ENCODE measurements at places on chromosomes 16 and 17.
A peak's percentile ranks its signal among the peaks of the same experiment; 100 is the strongest.

DNA sequence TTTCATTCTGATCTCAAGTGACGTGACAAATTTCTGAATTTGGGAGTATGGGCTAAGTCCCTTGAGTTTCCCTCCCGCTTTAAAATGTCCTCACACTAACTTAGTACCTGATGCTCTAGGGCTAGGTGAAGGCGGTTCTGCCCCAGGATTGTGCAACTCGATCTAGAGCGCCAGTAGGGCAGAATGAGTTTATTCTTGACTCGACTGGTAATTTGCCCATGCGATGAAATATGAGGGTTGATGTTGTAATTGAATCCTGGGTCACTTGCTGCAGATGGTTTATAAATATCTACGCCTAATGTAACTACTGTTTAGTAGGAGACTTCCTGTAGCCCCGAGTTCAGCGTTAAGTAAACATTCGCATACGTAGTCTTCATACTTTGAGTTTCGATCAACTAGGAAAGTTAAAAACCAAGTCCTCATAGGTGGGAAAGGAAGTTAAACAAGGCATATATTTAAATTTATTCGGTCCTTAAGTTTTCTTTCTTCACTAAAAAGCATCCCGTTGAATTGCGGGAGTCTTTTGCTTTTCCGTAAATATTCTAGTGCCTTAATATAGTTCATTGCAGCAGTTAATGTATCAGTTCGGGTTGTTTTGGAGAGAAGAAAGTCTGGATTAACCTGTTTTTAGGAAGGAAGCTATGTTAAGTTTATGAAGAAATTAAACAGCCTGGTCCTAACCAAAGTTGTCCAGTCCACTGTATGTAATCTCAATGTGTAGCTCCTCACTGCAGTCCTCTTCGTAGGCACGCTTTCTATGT lies 1.6 kb downstream of the CTCF start:
- no peak for DNase-seq

- no peak for DNase-seq
These were observed 11.7 kb downstream of the SMPD3 start for GRCh38 chr16:68436581-68436980.

DNA sequence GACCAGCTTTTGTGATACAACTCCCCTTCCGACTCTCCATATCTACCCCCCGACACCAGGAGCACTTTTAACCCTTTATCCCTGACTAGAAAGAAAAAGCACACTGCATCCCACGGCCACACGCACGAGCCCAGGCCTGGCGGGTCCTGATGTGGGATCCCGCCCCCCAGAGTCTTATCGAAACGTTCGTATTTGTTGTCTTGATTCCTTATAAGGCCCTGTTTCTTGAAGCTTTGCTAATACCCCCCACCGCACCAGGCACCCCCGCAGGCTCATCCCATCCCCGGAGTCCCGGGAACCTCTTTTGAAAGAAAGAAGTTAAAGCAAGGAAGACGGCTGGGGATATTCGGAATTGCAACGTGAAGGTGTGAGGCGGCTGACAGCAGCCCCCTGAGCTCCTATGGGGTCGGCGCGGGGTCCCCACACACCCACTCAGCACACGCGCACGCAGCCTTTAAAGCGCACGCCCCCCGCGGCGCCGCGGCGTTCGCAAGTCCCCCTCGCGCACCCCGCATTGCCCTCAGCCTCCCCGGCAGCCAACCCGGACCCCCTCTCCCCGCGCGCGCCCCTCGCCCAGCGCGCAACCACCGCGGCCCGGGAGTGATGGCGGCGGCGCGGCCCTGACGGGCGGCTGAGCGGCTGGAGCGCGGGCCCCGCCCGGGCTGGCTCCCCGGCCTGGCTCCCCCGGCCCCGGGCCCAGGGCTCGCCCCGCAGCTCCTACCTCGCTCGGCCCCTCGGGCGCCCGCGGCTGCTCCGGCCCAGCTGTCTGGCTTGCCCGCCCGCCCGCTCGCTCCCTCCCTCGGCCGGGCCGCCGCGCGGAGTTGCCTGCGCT lies 448 bp downstream of the STAT5B start:
- DNase-seq = no peak

- no peak for DNase-seq
These were observed 24.9 kb downstream of the DUS2 start for GRCh38 chr16:68047987-68048386.

DNA sequence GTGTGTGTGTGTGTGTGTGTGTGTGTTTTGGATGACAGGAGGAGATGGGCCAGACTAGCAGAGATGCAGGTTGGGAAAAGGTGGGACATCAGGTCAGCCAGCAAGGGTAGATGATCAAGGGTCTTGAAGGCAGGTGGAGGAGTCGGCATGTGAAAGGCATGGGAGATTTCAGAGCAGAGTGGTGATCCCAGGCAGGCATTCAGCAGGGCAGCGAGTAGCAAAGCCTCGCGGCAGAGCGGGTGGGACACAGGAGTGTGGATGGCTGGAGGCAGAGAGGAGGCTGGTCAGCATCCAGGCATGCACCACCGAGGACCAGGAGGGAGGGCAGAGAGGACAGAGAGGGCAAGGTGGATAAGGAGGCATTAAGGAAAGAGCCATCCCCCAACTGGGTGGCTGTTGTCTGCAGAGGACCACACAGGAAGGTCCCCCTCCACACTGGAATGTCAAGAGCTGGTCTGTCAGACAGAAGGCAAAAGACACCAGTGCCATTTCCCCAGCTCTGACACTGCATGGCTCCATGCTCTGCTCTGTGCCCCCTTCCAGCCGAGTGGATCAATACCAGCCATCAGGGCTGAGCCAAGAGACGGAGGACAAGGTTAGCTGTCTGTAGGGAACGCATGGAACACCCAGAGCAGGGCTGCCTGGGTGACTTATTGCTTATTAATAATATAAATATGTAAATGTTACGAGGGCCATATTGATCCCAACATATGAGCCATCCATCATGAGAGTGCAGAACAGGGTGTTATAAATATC lies 74.8 kb upstream of the RPL38 start:
- DNase-seq = no peak

DNA sequence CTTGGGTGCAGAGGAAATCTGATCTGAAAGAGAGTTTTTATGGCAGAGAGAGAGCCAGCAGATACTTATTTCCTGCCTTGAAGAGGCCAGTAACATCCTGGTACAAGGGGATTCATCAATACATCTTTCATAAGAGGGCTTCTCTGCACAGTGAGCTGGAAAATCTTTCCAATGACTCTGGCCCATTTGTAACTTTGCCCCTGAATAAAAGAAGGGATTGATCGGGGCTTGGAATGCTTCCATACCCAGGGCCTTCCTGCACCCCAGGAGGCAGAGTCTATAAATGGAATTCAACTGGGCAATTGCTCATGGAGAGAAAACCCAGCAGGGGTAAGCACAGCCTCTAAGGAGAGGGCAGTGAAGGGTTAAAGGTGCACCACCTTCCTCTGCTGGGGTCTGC lies 163.3 kb downstream of the XYLT1 start:
- DNase-seq = no peak

DNA sequence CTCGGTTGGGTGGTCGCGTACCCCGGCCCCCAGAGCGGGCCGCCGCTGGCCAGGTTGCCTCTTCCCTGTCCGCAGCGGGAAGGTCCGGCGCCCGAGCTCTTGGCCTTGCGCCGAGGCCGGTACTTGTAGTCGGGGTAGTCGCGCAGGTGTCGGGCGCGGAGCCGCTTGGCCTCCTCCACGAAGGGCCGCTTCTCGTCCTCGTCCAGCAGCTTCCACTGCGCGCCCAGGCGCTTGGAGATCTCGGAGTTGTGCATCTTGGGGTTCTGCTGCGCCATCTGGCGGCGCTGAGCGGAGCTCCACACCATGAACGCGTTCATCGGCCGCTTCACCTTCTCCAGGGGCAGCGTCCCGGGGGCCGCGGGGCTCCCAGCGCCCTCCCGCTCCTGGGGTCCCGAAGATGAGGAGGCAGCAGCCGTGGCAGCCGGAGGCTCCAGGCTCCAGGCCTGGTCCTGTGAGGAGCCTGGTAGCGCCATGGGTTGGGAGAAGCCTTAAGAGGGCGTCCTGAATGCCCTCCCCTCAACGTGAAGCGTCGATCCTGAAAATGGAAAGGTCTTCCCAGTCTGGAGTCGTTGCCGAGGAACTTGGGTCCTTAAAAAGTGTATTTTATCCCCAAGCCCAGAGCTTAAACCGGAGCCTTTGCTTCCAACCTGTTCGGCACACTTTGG lies 558 bp downstream of the SOX15 start:
- DNase-seq = no peak

DNA sequence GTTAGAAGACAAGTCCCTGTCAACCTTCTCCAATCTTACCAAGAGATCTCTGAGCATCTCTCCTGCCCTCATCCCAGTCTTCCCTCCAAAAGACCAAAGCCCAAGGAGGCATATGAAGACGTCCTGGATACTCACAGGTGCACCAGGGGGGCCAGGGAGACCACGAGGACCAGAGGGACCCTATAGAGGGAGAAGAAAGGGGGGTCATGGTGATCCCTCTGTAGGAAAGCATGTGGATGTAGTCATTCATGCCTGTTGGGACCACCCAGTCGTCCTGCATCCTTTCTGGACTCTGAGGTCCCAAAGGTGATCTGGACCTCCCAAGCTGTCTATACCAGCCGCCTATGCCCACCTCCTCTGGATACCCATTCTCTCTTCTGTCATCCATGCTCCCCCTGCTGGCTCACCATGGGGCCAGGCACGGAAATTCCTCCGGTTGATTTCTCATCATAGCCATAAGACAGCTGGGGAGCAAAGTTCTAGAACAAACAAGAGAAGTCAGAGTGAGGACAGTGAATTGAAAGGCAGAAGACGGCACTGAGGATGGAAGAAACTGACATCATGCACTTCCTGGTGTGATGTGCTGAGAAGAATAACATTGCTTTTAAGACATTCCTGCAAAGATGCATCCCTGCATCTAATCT lies 3.3 kb downstream of the COL1A1 start:
- DNase-seq = peak; percentile 26

- DNase-seq = no peak
These were observed 39.7 kb downstream of the XYLT1 start for GRCh38 chr16:17431012-17431411.

DNA sequence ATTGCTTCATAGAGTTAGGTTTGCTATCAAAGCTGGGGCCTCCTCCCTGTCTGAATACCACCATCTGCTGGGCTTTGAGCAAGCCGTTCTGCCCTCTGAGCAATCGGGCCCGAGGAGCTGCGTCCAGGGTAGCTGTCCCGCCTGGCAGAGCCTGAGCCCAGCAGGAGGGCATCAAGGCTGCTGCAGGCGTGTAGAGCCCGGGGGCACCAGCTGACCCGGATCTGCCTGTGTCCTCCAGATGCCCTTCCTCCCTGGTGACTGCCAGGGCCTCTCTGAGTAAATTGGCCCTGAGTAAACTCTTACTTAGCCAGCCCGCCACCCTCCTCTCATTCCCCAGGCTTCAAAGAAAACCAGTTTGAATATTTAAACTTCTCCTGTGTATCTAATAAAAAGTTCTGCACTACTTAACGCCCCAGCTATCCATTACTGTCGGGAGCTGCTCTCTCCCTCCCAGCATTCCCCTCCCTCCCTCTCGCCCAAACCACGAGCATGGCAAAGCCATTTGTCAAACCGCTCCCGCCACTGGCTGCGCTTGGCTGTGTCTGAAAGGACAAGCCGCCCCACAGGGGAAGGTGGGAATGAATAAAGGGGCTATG lies 16.4 kb downstream of the CDK5RAP3 start:
- DNase-seq = no peak

- no peak for DNase-seq
These were observed 15.5 kb upstream of the TIMP2 start for GRCh38 chr17:78940708-78941107.

- DNase-seq = no peak
These were observed 590.5 kb downstream of the CDH11 start for GRCh38 chr16:64531401-64531800.

DNA sequence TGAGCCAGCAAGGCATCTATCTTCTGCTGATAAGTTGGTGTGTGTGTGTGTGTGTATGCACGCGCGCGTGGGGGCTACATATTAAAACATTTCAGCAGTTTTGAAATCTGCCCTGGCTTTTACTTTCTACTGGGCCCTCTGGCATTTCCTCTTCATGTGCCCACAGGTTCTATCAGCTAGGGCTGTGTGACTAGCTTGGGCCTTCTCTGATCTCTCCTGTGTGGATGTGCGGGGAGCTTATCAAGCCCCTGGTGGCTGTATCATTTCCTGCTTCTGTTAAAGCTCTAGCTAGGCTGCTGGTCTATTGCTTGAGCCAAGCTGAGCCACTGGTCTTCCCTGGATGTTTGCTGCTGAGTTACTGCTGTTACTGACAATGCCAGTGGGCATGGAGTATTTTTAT lies 132.5 kb downstream of the AATF start:
- DNase-seq = no peak

GRCh38 chr17:44628243-44629188 lies 27.8 kb upstream of the MEIOC start:
- no peak for DNase-seq

DNA sequence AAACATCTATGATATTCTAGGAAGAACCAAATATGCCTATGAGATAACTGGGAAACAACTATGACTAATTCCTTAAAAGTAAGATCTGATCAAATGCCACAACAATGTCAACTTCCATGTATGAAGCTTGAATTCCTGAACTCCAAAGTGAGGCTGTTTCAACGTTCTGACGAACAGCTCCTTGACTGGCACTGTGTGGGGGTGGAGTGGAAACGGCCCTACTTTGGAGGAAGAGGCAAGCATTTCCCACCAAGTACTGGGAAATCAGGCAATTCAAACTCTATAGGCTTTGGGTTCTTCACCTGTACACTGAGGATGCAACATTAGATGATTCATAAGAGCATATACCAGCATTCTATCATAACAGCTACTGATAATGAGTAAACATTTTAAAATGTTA lies 187.2 kb downstream of the CDK5R1 start:
- no peak for DNase-seq

DNA sequence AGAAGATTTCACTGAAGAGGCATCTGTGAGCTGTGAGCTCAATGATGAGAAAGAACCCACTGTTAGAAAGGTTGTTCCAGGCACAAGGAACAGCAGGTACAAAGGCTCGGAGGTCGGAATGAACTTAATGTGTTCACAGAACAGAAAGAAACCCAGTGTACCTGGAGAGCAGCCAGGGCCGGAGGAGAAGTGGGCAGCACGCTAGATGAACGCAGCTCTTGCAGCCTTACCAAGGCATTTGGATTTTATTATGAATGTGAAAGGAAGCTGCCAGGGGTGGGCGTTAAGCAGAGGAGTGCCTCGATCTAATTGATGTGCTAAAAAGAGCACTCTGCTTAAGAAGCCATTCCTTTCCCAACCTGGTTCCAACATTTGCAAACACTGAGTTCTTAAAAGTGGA lies 19.0 kb downstream of the EEF2K start:
- DNase-seq = no peak

GRCh38 chr17:18267366-18267765 lies 6.9 kb downstream of the MIEF2 start:
- DNase-seq = no peak
